ENCODE measurements at places on chromosomes 1 and 21. TPM values are rescaled to one million over a fixed set of nuclear protein-coding genes. Genes with fewer than 3 reads are reported as not detected.

TNFSF4 gene
- total RNA-seq, result 1.0 TPM

NPPA gene
- 98,870 TPM for total RNA-seq

RIMS3 gene
- 5.5 TPM for total RNA-seq

CRYBG2 gene
- not detected for total RNA-seq

SDC3 gene
- 43.8 TPM for total RNA-seq

TMEM222 gene
- 24.3 TPM for total RNA-seq

SPATA1 gene
- 1.5 TPM for total RNA-seq

SPRR1A gene
- not detected for total RNA-seq

BSND gene
- total RNA-seq, result not detected

TFAP2E gene
- total RNA-seq, result not detected

KCNE1 gene
- 3.8 TPM for total RNA-seq

LRRIQ3 gene
- total RNA-seq, result 0.16 TPM

SIM2 gene
- total RNA-seq, result not detected

SLC39A1 gene
- total RNA-seq, result 95.4 TPM

- H3K27ac ChIP-seq, result no peak overlapping the region
- H3K36me3 ChIP-seq, result no peaks in the 10 kb centered on the region
- DNase-seq, result no peak
Measured at GRCh38 chr1:159866066-159866465, 3.6 kb upstream of the VSIG8 start.

- no peaks in the 10 kb centered on the region for H3K27me3 ChIP-seq
- H3K36me3 ChIP-seq, result no peaks in the 10 kb centered on the region
- H3K4me3 ChIP-seq, result no peak overlapping the region
- H3K27ac ChIP-seq, result no peak overlapping the region
- peaks cover 9% of the 10 kb centered on the region for H3K4me1 ChIP-seq
Measured at GRCh38 chr1:1534401-1535154, 5.8 kb downstream of the TMEM240 start.

DNA sequence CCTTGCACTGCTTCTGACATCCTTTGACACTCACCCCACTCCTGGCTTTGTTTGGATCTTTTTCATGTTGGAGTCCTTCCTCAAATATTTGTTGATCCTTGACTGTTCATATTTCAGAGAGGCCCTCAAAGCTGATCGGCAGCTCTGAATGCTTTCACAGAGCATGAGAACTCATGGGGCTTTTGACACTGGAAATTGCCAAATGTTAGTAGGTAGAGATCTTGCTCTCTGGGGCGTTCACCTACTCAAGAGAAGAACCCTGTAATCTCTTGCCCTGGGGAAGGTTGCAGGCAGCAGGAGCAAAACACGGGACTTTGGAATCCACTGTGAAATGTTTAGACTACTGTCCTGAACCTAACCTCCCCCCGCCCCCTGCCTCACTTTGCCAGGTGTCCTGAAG is 67.4 kb upstream of the STUM start:
- H3K36me3 ChIP-seq, result no peaks in the 10 kb centered on the region
- no peak overlapping the region for H3K4me3 ChIP-seq
- H3K4me1 ChIP-seq, result no peaks in the 10 kb centered on the region
- DNase-seq, result no peak

- no peaks in the 10 kb centered on the region for H3K36me3 ChIP-seq
- no peak overlapping the region for H3K4me3 ChIP-seq
- H3K27ac ChIP-seq, result no peak overlapping the region
- H3K27me3 ChIP-seq, result no peaks in the 10 kb centered on the region
Measured at GRCh38 chr1:119655154-119655553, 7.1 kb upstream of the ZNF697 start.

DNA sequence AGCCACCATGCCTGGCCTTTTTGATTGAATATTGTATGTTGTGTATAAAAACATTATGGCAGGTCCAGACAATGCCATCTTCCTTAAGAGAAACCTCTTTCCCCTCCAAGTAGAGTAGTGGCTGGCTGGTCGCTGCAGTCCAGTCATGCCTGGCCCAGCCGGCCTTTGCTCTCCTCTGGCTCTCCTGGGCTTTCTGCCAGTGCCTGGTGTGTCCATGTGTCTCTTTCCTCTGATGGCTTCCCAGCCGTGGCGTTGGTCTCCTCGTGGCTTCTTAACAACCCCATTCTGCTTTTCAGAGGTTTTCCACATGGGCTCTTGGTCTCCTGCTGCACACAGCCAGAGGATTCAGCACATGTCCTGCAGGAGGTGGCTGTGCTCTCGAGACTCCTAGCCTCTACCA is 58.7 kb downstream of the DIP2A start:
- no peak overlapping the region for H3K4me3 ChIP-seq
- no peaks in the 10 kb centered on the region for H3K4me1 ChIP-seq
- H3K27ac ChIP-seq, result no peak overlapping the region
- peaks cover 15% of the 10 kb centered on the region for H3K36me3 ChIP-seq

DNA sequence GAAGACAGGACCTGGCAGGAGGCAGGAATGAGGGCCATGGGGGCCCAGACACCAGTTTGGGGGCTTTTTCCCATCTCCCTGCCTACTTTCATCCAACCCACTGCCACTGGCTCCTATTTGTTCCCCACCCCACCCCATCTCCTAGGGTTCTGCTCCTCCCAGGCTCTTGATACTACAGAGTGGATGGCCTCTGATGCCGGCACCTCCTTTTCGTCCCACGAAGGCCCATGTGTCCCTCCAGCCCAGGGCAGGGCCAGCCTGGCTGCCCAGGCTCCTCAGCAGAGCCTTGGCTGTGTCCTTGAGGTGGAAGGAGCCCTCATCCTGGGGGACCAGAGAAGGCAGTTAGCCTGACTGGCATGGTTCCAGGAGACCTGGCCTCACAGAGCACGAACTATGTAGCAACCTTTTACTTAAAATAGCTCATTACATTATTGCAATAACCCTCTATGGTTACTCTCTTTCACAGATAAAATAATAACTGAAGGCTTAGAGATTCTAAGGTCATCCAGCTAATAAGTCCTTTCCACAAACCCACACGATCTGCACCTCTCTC is 3.5 kb downstream of the POMGNT1 start:
- no peak for DNase-seq
- H3K4me1 ChIP-seq, result no peaks in the 10 kb centered on the region
- H3K36me3 ChIP-seq, result peaks cover 40% of the 10 kb centered on the region
- no peak overlapping the region for H3K27ac ChIP-seq

- no peaks in the 10 kb centered on the region for H3K36me3 ChIP-seq
- no peak overlapping the region for H3K27ac ChIP-seq
- no peaks in the 10 kb centered on the region for H3K27me3 ChIP-seq
- no peaks in the 10 kb centered on the region for H3K4me1 ChIP-seq
Measured at GRCh38 chr1:38476850-38477178, 382.8 kb downstream of the RRAGC start.

DNA sequence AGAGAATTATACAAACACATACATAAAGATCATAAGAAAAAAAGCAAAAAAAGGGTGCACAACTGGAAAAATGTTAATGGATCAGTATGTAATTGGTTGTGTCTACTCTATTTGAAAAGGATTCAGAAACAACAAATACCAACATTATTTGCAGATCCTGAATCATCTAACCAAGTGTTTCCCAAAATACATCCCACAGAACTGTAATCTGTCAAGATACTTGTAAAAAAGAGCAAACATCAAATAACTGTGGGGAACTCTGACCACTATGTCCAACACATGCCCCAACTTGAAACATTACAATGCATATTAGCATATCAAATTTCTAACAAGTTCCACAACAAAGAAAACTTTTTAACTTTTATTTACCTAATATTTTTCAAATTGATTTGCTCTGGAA is 22.6 kb downstream of the ANKRD13C start:
- H3K27me3 ChIP-seq, result no peaks in the 10 kb centered on the region
- H3K4me3 ChIP-seq, result no peak overlapping the region
- DNase-seq, result no peak

- peak overlapping the region; percentile 72 for H3K27ac ChIP-seq
- peak; percentile 90 for DNase-seq
- H3K4me3 ChIP-seq, result peak overlapping the region; percentile 24
- no peaks in the 10 kb centered on the region for H3K36me3 ChIP-seq
- H3K4me1 ChIP-seq, result peaks cover 37% of the 10 kb centered on the region
- no peaks in the 10 kb centered on the region for H3K27me3 ChIP-seq
Measured at GRCh38 chr1:171654942-171655745, 2.7 kb upstream of the MYOC start.

- H3K4me3 ChIP-seq, result no peak overlapping the region
- H3K4me1 ChIP-seq, result no peaks in the 10 kb centered on the region
- no peaks in the 10 kb centered on the region for H3K36me3 ChIP-seq
- H3K27me3 ChIP-seq, result no peaks in the 10 kb centered on the region
- no peak overlapping the region for H3K27ac ChIP-seq
Measured at GRCh38 chr1:207268753-207269511, 52.5 kb upstream of the CD55 start.

DNA sequence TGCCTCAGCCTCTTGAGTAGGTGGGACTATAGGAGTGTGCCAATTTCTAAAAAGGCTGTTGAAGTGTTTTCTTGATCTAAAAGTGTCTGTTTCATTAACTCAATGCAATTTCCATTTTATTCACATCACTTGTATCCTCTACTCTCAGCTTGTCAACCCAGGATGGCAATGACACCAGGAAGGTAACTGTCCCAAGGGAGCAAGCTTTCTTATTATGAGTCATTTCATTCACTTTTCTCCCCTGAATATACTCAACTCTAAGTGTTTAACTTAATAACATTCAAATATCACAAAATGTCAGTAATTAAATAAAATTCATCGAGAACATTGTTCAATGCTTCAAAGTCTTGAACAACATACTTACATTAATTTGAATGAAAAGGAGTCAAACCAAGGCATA is 22.9 kb upstream of the GFI1 start:
- H3K36me3 ChIP-seq, result no peaks in the 10 kb centered on the region
- no peak overlapping the region for H3K27ac ChIP-seq
- no peak overlapping the region for H3K4me3 ChIP-seq

GRCh38 chr1:226453015-226453704 is 45.3 kb upstream of the PARP1 start:
- no peak overlapping the region for H3K27ac ChIP-seq
- no peak overlapping the region for H3K4me3 ChIP-seq
- no peak for DNase-seq
- no peaks in the 10 kb centered on the region for H3K36me3 ChIP-seq
- no peaks in the 10 kb centered on the region for H3K4me1 ChIP-seq
- no peaks in the 10 kb centered on the region for H3K27me3 ChIP-seq

DNA sequence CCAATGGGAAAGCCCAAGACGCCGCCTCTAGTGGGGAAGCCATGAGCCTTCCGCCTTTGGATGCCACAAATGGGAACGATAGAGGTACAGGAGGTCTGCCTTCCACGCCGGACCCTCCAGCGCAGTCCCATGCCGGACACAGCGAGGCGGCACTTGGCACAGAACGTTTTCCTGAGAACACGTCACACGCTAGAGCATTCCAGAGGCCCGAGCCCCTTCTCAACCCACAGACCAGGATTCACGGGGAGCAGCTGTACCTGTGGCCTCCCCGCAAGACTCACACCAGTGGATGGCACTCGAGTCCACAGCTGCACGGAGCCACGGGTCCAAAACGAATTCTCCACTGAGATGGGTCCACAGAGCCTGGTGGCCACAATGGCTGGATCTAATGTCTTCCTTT is 31.5 kb upstream of the RIPK4 start:
- peaks cover 15% of the 10 kb centered on the region for H3K36me3 ChIP-seq
- no peaks in the 10 kb centered on the region for H3K4me1 ChIP-seq
- H3K4me3 ChIP-seq, result no peak overlapping the region
- no peak overlapping the region for H3K27ac ChIP-seq

Data from right atrium auricular region (tissue), 2 donors.